ENCODE measurements at places on chromosomes 7 and 10. TPM values are rescaled to one million over a fixed set of nuclear protein-coding genes. Genes with fewer than 3 reads are reported as not detected.

The CUBN gene
- 14.8 TPM for total RNA-seq

- no peak overlapping the region for H3K27ac ChIP-seq
- no peaks in the 10 kb centered on the region for H3K4me1 ChIP-seq
- H3K36me3 ChIP-seq: no peaks in the 10 kb centered on the region
- H3K27me3 ChIP-seq: no peaks in the 10 kb centered on the region
- H3K4me3 ChIP-seq: no peak overlapping the region
- DNase-seq: no peak
Measured at GRCh38 chr7:137816696-137817320, 30.0 kb downstream of the DGKI start.

The RELN gene
- total RNA-seq: 5.4 TPM

GRCh38 chr10:111493024-111493625 lies 416.3 kb downstream of the ADRA2A start:
- no peaks in the 10 kb centered on the region for H3K27me3 ChIP-seq
- no peak overlapping the region for H3K4me3 ChIP-seq
- no peak for DNase-seq
- H3K4me1 ChIP-seq: no peaks in the 10 kb centered on the region
- H3K27ac ChIP-seq: no peak overlapping the region
- H3K36me3 ChIP-seq: no peaks in the 10 kb centered on the region

DNA sequence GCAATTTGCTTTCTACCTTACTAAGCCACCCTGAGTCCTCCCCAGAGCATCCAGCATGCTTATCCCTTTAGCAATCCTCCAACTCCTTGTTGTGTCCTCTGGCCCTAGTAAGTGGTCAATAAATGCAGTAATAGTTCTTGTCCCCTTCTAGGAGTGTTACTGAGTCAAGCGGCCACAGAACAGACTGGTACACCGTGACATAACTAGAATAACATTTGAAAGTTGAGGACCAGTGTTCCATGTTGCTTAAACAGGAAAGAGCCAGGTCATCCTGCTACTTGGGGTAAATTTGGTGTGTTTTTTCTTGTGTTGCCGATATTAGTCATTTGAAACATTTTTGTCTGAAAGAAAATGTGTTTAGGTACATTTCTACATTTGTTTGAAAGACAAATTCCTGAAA lies 4.8 kb upstream of the CDK6 start:
- no peak overlapping the region for H3K27ac ChIP-seq
- no peaks in the 10 kb centered on the region for H3K36me3 ChIP-seq
- H3K27me3 ChIP-seq: no peaks in the 10 kb centered on the region
- H3K4me1 ChIP-seq: no peaks in the 10 kb centered on the region

The LLCFC1 gene
- not detected for total RNA-seq

DNA sequence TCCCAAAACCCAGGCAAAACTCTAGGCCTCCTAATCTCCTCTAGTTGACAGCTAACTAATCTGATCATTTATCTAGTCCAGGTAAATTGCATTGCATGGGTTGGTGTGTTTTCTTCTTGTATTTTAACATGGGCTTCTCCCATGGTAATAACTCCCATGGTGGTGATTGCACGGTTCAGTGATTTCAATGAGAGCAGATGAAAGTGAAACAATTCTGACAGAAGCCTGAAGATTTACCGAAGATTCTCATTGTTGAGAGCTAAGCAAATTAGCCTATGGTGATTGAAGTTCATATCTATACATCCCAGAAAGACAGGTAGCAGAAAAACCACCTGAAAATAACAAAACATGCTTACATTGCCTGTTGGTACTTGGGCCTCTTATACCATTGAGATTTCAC lies 26.6 kb upstream of the LIPN start:
- no peak overlapping the region for H3K27ac ChIP-seq
- no peaks in the 10 kb centered on the region for H3K4me1 ChIP-seq
- no peak overlapping the region for H3K4me3 ChIP-seq

- no peak for DNase-seq
- H3K36me3 ChIP-seq: no peaks in the 10 kb centered on the region
- no peaks in the 10 kb centered on the region for H3K4me1 ChIP-seq
- H3K27me3 ChIP-seq: no peaks in the 10 kb centered on the region
- no peak overlapping the region for H3K27ac ChIP-seq
- H3K4me3 ChIP-seq: no peak overlapping the region
Measured at GRCh38 chr7:158138329-158138597, 449.4 kb downstream of the PTPRN2 start.
